ENCODE measurements at places on chromosomes 2 and 18.

DNA sequence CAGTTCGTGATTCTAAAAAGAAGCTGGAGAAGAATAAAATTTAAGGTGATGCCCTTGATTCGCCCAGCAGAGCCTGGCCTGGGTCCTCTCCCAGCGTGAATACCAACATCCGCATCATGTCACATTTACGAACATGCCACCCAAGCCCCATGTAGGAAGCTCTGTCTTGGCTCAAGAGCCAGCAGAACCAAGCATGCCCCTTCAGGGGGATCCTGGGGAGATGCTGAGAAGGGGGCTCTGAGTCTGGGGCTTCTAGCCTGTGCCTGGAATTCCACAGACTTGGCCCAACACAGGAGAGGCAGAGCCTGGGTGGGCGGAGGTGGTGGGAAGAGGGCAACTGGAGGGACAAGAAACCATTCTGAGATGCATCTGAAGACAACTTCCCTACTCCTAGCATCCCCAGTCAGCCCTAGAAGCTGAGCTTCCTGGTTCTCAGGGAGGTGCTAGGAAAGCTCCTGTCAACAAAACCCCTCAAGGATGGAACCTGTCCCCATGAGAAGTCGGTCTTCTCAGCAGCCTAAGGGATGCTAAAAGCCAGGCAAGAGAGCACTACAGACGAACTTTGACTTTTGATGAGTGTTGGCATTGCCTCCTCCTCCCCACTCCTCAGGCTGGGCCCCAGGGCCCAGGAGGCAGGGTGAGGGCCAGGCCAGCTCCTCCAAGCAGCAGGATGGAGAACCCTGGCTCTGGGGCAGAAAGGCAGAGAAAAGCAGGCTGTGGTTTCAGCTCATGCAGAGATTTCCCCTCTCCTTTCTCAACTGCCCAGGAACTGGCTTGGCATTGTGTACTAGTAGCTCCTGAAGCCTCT, 57.9 kb downstream of the POLR1A start:
- DNase-seq, result no peak

DNA sequence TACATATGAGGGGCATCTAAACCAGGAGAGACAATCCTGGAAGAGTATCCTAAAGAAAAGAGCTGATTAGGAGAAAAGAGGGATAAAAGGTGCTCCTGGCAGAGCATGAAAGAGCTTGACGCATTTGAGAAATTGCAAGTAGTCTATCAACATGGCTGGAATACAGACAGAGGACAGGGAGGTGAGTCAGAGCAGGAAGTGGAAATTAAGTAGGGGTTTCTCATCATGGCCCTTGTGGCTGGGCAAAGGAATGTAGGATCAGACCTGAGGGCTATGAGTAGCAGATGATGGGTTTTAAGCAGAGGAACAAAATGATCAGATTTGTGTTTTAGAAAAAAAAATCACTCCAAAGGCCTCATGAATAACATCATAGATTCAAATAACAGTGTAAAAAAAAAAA, 49.2 kb upstream of the UGP2 start:
- no peak for DNase-seq

GRCh38 chr2:174623106-174623637, 25.6 kb upstream of the WIPF1 start:
- DNase-seq, result no peak

GRCh38 chr2:207037896-207038295, 98.6 kb downstream of the CPO start:
- DNase-seq, result no peak

- no peak for DNase-seq
Observed at GRCh38 chr2:26068602-26069298, 34.9 kb downstream of the RAB10 start.

DNA sequence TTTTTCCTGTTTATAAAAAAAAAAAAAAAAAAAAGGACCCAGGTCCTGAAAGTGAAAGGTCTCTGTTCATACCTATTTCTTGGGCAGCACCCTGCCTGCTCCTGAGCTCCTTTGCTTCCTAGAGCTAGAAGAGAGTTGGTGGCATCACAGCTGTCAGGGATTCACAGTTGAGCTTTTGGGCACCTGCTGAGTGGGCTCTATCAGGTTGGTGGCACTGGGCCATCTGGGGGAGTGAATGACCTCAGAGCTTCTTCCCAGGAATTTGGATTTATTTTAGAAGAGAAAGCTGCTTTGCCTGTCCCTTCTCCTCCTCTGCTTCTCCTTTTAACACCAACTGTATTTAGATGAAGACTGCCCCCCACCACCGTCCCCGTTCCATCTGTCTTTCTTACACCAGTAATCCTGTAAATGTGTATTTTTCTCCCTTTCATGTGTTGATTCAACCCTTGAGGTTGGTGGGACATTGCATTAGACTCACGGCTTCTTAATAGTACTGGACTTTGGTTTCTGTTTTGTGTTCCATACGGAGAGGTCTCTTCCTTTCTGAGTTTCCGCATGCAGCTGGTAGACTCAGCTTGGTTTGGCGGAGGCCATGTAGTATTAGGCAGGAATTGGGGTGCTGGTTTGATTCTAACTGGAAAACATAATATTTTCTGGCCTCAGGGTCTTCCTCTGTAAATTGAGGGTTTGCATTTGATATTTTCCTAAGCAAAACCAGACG, 7.6 kb upstream of the MGAT5 start:
- DNase-seq, result no peak

DNA sequence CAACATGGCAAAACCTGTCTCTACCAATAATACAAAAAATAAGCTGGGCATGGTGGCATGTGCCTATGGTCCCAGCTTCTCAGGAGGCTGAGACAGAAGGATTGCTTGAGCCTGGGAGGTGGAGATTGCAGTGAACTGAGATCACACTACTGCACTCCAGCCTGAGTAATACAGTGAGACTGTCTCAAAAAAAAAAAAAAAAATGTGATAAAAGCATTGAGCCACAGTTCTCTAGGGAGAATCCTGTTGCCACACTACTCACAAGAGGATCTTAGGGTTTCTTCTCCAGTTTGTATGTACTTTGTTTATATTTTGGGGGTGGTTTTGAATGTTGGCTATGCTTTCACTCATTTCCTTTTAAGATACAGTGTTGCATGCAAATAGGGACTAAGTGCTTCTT, 62.0 kb downstream of the TMEM185B start:
- no peak for DNase-seq

Data from NCI-H2081 (cell line).